Activated naive CD8-positive, alpha-beta T cell treated with anti-CD3 and anti-CD28 coated beads for 36 hours (primary cell): ENCODE measurements at places on chromosomes 1 and 21. TPM values are rescaled to one million over a fixed set of nuclear protein-coding genes. Genes with fewer than 3 reads are reported as not detected.

Gene CHD5
- 0.56 TPM for total RNA-seq

Gene PTPN22
- 67.9 TPM for total RNA-seq

Gene CAPN8
- total RNA-seq: not detected

Gene PLPPR5
- total RNA-seq: not detected

Gene ADGRL2
- not detected for total RNA-seq

Gene IKBKE
- total RNA-seq: 19.8 TPM

Gene CD53
- total RNA-seq: 191 TPM

Gene AMPD1
- total RNA-seq: not detected

DNA sequence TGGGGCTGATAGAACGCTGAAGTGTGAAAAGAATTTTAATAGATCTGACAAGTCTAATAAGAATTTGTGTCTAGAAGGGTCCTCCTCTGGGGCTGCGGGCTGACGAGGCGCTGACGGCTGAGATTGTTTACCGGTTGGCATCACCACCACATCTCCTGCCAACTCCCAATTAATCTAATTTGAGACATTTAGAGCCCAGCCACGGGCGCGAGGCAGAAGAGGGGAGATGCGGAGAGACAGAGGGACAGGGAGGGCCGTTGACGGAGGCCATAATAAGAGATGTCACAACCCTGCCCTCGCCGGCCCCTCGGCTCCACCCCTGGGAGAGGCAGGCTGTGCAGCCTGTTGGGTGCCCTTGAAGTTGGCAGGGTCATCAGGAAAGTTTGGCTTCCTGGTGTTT lies 109.3 kb downstream of the PAX7 start:
- no peak overlapping the region for H3K27ac ChIP-seq
- H3K4me3 ChIP-seq: no peak overlapping the region
- DNase-seq: no peak
- H3K36me3 ChIP-seq: no peaks in the 10 kb centered on the region
- peaks cover 17% of the 10 kb centered on the region for H3K27me3 ChIP-seq

DNA sequence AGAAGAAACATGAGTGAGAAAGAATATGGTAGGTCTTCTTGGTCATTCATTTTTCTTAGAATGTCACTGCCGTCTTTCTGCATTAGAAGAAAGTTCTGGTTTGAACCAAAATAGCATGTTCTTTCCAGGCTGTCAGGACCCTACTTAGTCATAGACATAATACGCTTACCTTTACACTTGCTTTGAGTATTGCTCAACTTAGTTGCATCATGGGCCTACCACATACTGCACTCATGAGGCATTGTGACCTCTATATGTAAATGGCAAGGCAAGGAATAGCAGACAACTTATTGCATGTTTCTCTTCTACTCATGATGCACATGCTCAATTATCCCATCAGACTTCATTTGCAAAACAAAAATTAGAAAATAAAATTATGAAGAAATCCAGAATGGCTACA lies 415.0 kb downstream of the HLX start:
- no peak for DNase-seq
- H3K27me3 ChIP-seq: peaks cover 9% of the 10 kb centered on the region
- no peak overlapping the region for H3K4me3 ChIP-seq
- no peaks in the 10 kb centered on the region for H3K36me3 ChIP-seq
- H3K4me1 ChIP-seq: no peaks in the 10 kb centered on the region
- H3K27ac ChIP-seq: no peak overlapping the region

DNA sequence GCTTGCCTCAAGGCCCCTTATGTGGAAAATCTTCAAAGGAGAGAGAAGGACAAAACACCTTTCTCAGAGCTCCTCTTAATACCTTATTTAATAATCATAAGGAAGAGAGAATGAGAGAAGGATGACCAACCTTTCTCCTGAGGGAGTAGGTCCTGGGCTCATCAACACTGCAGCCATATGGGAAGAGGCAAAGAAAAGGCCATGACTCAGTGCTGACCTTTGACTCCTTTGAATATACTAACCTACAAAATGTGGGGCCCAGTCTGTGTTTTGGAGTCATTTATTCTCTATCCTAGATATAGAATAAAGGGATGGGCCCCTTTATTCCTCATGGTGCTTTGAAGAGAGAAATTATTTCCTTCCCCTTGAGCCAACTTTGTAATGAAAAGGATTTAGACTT lies 38.3 kb downstream of the CAMSAP2 start:
- no peak overlapping the region for H3K4me3 ChIP-seq
- H3K4me1 ChIP-seq: peaks cover 7% of the 10 kb centered on the region
- DNase-seq: no peak
- H3K27me3 ChIP-seq: no peaks in the 10 kb centered on the region

- no peak for DNase-seq
- H3K4me1 ChIP-seq: peaks cover 10% of the 10 kb centered on the region
- no peak overlapping the region for H3K4me3 ChIP-seq
- H3K27ac ChIP-seq: no peak overlapping the region
These were observed 43.9 kb upstream of the APOBEC4 start for GRCh38 chr1:183696981-183697380.

GRCh38 chr21:30478004-30478403 lies 2.2 kb downstream of the KRTAP19-1 start:
- H3K4me1 ChIP-seq: no peaks in the 10 kb centered on the region
- peaks cover 11% of the 10 kb centered on the region for H3K27me3 ChIP-seq
- no peaks in the 10 kb centered on the region for H3K36me3 ChIP-seq
- DNase-seq: no peak
- H3K27ac ChIP-seq: no peak overlapping the region

DNA sequence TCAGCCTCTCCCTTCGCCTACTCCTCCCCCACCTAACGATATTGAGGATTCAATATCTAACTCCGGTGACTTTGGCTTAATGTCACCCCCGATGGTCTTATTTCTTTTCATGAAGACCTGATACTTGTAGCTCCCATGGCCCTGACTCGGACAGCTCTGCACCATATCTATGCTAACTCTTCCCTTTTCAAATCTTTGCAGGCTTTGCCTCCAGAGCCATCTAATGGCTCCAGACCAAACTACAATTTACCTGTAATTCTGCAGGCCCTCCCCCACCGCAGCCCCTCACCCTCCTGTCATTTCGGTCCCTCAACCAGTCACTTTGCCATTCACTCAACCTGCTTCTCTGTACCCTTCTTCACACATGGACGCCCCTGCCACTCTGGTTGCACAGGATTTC lies 7.9 kb upstream of the GSTM5 start:
- H3K36me3 ChIP-seq: no peaks in the 10 kb centered on the region
- no peak for DNase-seq
- no peaks in the 10 kb centered on the region for H3K4me1 ChIP-seq
- no peak overlapping the region for H3K27ac ChIP-seq
- H3K4me3 ChIP-seq: no peak overlapping the region
- H3K27me3 ChIP-seq: peaks cover 2% of the 10 kb centered on the region

GRCh38 chr1:228979774-228980173 lies 244.5 kb downstream of the RHOU start:
- no peaks in the 10 kb centered on the region for H3K27me3 ChIP-seq
- no peaks in the 10 kb centered on the region for H3K4me1 ChIP-seq
- DNase-seq: no peak
- no peak overlapping the region for H3K27ac ChIP-seq
- H3K4me3 ChIP-seq: no peak overlapping the region

GRCh38 chr1:175268720-175269119 lies 76.1 kb upstream of the KIAA0040 start:
- no peak overlapping the region for H3K4me3 ChIP-seq
- H3K27ac ChIP-seq: no peak overlapping the region
- no peaks in the 10 kb centered on the region for H3K27me3 ChIP-seq
- DNase-seq: no peak
- H3K4me1 ChIP-seq: peaks cover 6% of the 10 kb centered on the region

- no peaks in the 10 kb centered on the region for H3K4me1 ChIP-seq
- DNase-seq: no peak
- no peak overlapping the region for H3K4me3 ChIP-seq
- no peaks in the 10 kb centered on the region for H3K27me3 ChIP-seq
These were observed 42.1 kb upstream of the ABCG1 start for GRCh38 chr21:42176859-42177258.

GRCh38 chr1:169586395-169587255 lies at the start of gene F5:
F5 (minus strand) TSS chr1:169586481; CDS start chr1:169586386, 95 bp downstream.
- no peaks in the 10 kb centered on the region for H3K27me3 ChIP-seq
- H3K27ac ChIP-seq: peak within 1 kb of the TSS; percentile 89
- peaks cover 12% of the 10 kb centered on the region for H3K36me3 ChIP-seq

DNA sequence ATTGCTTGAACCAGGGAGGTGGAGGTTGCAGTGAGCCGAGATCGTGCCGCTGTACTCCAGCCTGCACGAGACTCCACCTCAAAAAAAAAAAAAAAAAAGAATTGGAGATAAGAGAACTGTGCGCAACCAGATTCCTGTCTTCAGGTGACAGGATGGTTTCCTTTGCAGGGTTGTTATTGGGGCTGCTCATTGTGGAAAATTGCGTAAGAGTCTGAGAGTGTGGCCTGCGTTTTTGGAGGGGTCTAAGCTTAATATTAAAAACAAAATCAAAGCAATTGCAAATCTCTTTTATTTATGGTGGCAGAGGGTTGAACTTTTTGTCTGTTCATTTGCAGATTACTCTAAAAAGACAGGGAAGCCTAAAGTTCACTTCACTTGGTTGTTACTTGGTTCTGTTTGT lies 36.0 kb upstream of the BCAR3 start:
- H3K27ac ChIP-seq: no peak overlapping the region
- DNase-seq: no peak
- no peak overlapping the region for H3K4me3 ChIP-seq
- peaks cover 3% of the 10 kb centered on the region for H3K27me3 ChIP-seq

GRCh38 chr1:156592158-156592909 lies 758 bp downstream of the NAXE start:
- H3K4me1 ChIP-seq: peaks cover 25% of the 10 kb centered on the region
- no peak for DNase-seq
- H3K36me3 ChIP-seq: peaks cover 21% of the 10 kb centered on the region
- peak overlapping the region; percentile 68 for H3K27ac ChIP-seq
- H3K27me3 ChIP-seq: no peaks in the 10 kb centered on the region

DNA sequence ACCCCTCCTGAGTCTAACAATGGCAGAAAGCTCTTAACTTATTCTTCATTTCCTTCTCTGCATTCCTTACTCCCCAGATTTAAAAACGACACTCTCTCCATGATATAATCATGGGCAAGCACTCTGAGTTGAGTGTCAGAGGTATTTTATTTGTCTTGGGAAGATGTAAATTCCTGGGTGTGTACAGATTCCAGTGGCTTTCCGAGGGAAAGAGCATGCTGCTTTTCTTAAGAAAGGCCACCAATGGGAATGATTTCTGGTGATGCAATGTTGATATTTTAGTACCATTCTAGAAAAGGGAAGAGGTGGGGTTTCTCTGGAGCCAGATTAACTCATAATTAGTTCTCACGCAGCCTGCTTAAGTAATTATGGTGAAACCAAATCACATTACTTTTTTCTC lies 47.8 kb upstream of the BTG3 start:
- no peak overlapping the region for H3K4me3 ChIP-seq
- no peak for DNase-seq
- H3K36me3 ChIP-seq: no peaks in the 10 kb centered on the region
- no peak overlapping the region for H3K27ac ChIP-seq
- H3K4me1 ChIP-seq: peaks cover under 1% of the 10 kb centered on the region

DNA sequence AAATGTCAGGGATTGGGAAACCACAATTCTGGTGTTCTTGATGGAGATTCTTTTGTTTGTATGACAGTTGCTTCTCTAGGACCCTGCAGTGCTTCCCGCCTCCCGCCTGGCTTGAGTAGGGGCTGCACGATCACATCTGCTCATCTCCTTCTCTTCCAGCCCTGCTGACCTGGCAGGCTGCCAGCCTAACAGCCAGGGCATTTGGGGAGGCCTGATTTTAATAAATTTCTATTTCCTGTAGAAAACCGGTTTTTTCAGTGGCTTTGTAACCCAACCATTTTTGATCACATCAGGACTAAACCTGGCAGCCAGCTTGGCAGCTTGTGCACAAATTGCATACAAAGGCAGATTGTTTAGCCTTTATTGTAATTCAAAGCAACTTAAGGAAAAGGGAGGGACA lies 78.9 kb downstream of the UBE2U start:
- no peaks in the 10 kb centered on the region for H3K27me3 ChIP-seq
- no peaks in the 10 kb centered on the region for H3K36me3 ChIP-seq
- H3K27ac ChIP-seq: no peak overlapping the region
- DNase-seq: no peak

DNA sequence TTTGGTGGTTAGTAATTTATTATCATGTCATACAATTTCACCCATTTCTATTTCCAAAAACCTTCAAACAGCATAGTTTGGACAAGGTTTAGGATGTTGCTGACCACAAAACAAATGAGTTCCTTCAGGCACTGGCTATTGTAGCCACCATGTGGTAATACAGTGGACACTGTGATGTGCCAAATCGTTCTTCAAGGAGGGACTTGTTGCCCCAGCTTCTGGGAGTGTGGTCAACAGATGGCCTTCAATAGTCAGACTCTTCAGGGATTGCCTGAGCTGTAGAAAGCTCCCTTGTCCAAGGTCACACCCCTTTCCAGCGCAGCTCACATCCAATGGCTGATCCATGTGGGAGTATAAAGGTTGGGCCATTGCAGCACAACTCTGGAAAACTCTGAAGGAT lies 2.6 kb downstream of the PDE4B start:
- no peak overlapping the region for H3K27ac ChIP-seq
- no peaks in the 10 kb centered on the region for H3K4me1 ChIP-seq
- DNase-seq: no peak

DNA sequence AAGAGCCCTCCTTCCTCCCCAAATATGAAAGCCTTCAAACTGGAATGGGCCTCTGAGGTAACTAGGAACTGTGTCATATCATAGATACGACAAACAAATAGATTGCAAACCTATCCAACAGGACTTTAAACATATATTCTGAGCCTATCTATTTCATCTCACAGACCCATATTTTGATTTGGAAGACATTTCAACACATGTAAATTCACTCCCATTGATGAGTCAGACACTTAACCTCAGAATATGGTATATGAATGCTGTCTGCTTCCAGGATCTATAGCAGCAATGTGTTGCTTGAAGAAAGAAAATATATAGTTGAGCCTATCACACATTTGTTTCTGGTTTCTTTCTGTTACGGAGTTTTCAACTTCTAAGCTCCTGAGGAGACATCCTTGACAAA lies 221.9 kb upstream of the SAMSN1 start:
- no peak for DNase-seq
- no peaks in the 10 kb centered on the region for H3K36me3 ChIP-seq
- peaks cover 4% of the 10 kb centered on the region for H3K27me3 ChIP-seq
- H3K27ac ChIP-seq: no peak overlapping the region
- H3K4me3 ChIP-seq: no peak overlapping the region

- H3K4me1 ChIP-seq: no peaks in the 10 kb centered on the region
- H3K27me3 ChIP-seq: peaks cover 11% of the 10 kb centered on the region
- no peak overlapping the region for H3K4me3 ChIP-seq
These were observed 34.9 kb upstream of the ZC3H12A start for GRCh38 chr1:37439349-37439995.

DNA sequence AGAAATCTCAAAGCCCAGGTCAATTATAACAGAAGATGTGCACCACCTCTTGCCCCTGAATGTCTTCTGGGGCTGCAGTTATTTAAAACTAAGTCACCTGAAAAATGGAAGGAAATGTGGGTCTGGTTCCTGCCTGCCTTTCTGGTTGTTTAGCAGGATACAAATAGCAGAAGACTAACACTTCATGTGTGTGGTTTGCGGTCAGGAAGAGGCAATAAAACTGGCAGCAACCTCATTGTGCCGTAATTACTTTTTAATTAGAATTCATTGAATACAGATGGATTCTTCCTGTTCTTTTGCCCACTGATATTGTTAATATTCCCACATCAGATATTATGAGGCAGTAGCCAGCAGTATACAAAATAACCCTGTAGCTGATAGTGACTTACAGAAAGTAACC lies 345.7 kb downstream of the ZNF326 start:
- no peak overlapping the region for H3K27ac ChIP-seq
- no peak for DNase-seq
- H3K4me3 ChIP-seq: no peak overlapping the region
- peaks cover 10% of the 10 kb centered on the region for H3K4me1 ChIP-seq
